HFFc6 (cell line): ENCODE measurements at places on chromosomes 6 and 20. TPM values are rescaled to one million over a fixed set of nuclear protein-coding genes. Genes with fewer than 3 reads are reported as not detected.

GRCh38 chr6:42417641-42418112 is 34.0 kb downstream of the TRERF1 start:
- H3K27me3 ChIP-seq, result no peaks in the 10 kb centered on the region; the same call in 1 of the 2 replicates
- no peak overlapping the region for H3K4me3 ChIP-seq
- no peak for DNase-seq
- H3K36me3 ChIP-seq, result 0 out of 2 replicates have a peak, but pooled peaks cover 4% of the 10 kb centered on the region

Gene PNRC1
- total RNA-seq, result 46.7 to 62.8 TPM (median 47.7 TPM) in 3 replicates

DNA sequence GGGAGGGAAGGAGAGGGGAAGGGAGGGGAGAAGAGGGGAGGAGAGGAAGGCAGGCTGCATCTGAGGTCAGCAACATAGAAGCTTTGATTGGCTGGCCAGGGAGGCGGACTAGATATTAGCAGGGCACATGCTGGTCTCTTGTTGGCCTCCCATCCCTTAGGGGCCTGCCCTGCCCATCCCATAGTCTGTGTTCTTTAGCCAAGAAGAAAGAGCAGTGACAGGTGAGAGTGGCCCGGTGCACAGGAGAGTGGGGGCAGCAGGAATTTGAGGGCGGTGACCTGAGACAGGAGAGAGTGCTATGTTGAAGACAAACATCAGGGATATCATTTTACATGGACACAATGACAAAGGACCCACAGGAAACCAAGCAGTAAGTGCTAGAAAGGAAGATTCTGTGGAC is 413.5 kb downstream of the SYNE1 start:
- H3K27me3 ChIP-seq, result peaks cover 2% of the 10 kb centered on the region; the same call in 1 of the 2 replicates
- no peak overlapping the region for H3K27ac ChIP-seq
- peaks cover 53% of the 10 kb centered on the region for H3K36me3 ChIP-seq
- DNase-seq, result no peak

GRCh38 chr6:130513770-130514169 is 148.0 kb downstream of the TMEM200A start:
- peaks cover 36% of the 10 kb centered on the region for H3K4me1 ChIP-seq
- peak; percentile 29 for DNase-seq
- no peaks in the 10 kb centered on the region; the same call in 1 of the 2 replicates for H3K27me3 ChIP-seq
- 0 out of 2 replicates have a peak, but pooled peaks cover 8% of the 10 kb centered on the region for H3K36me3 ChIP-seq
- no peak overlapping the region for H3K27ac ChIP-seq
- no peak overlapping the region for H3K4me3 ChIP-seq
